LoVo (cell line): ENCODE measurements at places on chromosomes 7 and 10.

DNA sequence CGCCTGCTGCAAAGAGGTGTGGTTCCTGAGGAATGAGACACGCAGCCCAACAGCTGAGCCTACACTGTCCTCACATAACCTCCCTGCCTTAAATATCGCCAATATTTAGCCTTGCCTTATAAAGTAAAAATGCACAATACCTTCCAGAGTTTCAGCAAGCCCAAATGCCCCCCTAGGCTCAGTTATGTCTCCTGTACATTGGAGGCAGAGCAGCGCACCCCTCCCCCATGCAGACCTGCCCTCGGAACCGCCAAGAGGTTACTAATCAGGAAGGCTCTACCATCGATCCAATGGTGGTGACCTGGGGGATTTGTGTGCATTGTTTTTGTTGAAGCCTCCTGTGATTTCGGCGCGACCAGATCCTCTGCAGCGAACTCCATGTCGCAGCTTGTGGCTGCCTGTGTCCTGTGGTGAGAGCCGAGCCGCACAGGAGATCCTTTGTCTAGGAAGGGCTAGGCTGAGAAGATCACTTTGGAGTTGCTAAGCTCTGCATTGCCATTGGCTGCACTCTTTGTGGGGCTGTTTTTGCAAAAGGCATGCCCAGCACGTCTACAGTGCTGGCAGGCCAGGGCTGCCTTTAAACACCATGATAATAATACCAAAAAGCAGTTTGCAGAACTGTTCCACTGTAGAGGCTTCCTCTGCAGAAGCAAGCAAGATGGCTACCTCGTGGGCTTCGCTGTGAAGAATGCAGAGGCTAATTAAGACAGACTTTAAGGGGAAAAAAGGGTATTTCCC is 40.1 kb downstream of the TET1 start:
- peak; percentile 41 for DNase-seq

DNA sequence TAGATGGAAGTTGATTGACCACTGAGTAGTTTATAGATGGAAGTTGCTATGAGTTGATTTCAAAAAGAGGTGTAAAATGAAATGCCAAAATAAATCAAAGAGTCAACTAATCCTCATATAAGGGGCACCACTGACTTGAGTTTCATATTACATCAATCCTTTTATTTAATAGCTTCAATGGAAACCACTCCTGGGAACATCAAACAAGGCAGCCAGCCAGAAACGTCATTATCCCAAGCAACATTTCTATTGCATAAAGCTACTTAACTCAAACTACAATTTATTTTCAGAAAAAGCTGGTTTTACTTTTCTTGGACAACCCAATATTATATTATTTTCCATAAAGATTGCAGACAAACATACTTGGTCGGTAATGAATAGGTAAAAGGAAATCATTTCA is 162.1 kb downstream of the TSPAN12 start:
- DNase-seq = no peak

GRCh38 chr7:71636329-71636728 is 504.4 kb downstream of the GALNT17 start:
- DNase-seq = no peak

DNA sequence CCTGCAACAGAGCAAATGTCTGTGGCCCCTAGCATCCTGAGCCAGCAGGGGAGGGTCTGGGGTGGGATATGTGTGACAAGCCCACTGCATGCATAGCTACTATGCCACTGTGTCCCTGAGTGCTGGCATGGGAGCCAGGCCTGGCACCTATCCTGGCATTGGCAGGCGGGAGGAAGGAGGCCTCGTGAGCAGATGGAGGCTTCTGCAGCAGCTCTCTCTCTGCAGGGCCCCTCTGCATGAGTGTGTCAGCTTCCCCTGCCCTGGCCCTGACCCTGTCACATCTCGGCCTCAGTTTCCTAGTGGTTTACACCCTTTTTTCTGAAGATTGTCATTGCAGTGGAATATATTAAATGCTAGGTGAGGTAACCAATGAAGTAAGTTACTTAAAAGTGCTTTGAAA is 13.1 kb upstream of the IMPDH1 start:
- DNase-seq = no peak

DNA sequence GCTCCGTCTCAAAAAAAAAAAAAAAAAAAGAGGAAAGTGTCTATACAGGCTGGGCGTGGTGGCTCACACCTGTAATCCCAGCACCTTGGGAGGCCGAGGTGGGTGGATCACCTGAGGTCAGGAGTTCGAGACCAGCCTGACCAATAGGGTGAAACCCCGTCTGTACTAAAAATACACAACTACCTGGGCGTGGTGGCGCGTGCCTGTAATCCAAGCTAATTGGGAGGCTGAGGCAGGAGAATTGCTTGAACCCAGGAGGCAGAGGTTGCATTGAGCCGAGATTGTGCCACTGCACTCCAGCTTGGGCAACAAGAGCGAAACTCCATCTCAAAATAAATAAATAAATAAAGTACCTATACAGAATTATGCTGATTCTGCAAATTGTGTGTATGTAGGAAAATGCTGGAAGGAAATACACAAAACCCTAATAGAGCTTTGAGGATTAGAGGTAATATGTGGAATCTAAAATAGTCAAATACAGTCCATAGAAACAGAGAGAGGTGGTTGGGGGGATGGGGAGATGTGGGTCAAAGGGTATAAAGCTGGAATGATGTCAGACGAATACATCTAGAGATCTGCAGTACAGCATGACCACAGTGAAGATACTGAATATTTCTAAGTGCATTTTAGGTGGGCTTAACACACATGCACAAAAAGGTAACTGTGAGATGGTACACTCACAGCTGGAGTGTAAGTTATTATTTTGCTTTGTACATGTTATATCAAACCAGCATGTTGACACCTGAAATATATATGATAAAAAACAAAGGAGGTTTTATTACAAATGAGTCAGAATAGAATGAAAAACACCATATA is 174.5 kb upstream of the KLF14 start:
- DNase-seq = no peak

GRCh38 chr7:36736899-36737211 is 12.6 kb upstream of the AOAH start:
- no peak for DNase-seq

- DNase-seq = no peak
These were observed 89.0 kb downstream of the NKX6-2 start for GRCh38 chr10:132696728-132697577.

- no peak for DNase-seq
These were observed 336.6 kb upstream of the MEOX2 start for GRCh38 chr7:16023046-16023445.

DNA sequence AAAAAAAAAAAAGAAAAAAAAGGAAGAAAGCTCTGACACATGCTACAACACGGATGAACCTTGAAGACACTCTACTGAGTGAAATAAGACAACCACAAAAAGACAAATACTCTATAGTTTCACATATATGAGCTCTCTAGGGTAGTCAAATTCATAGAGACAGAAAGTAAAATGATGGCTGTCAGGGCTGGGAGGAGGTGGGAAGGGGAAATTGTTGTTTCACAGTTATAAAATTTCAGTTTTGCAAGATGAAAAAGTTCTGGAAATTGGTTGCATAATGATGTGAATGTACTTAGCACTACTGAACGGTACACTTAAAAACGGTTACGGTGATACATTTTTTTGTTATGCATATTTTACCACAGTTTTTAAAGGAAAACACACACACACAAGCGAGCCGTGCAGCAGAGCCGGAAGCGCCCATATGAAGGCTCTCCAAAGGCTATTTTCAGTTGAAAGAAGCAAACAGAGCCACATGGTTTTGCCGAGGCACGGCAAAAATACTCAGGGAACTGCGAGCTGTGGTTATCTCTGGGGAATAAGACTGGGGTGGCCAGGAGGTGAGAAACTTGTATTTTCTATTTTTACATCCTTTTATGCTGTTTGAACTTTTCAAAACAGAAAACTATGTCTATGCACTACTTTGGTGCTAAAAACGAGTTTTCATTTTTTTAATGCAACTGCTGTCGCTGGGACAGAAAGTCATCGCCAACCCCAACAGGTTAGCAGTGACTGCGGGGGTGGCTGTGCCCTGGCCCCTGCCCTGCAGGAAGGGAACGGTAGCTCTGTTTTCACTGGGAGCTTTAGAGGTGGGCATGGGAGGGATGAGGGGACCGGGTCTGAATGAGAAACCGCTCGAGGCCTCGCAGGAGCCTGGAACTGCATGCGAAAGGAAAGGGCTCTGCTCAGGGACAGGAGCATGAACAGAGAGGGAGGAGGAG is 132.9 kb downstream of the OAT start:
- no peak for DNase-seq

DNA sequence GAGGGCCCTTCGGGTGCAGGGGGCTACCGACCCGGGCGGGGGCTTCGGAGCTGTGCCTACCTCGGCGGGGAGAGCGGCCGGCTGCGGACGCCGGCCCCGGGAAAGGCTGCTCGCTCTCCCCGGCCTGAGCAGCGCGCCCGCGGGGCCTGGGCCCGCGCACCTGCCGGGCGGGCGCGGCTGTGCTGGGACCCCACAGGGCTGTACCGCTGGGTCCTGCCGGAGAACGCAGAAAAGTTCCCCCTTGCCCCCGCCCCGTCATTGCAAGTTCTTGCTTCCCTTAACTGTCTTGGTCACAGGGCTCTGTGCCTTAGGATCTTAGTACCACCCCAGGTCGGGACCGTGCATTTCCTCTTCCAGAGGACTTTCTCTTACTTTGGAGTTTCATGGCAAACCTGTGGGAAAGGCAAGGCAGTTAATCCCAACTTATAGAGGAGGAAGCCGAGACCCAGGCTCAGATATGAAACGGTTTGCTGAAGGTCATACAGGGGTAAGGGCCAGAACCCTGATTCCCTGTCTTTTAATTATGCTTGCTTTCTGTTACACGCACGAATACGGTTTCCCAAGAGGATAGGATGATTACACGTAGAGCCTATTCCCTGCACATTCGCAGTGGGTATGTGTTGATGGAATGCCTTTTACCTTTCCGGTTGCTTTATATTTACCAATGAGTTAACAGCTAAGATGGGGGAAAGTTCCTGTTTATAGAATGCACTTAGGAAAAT is 652 bp downstream of the PCGF5 start:
- peak; percentile 6 for DNase-seq

- no peak for DNase-seq
These were observed 121.5 kb upstream of the ZNF438 start for GRCh38 chr10:31153161-31153560.

- DNase-seq = no peak
These were observed 339.8 kb upstream of the LRRTM3 start for GRCh38 chr10:66586073-66586472.

GRCh38 chr10:47318706-47319105 is 3.5 kb upstream of the GDF2 start:
- DNase-seq = no peak

DNA sequence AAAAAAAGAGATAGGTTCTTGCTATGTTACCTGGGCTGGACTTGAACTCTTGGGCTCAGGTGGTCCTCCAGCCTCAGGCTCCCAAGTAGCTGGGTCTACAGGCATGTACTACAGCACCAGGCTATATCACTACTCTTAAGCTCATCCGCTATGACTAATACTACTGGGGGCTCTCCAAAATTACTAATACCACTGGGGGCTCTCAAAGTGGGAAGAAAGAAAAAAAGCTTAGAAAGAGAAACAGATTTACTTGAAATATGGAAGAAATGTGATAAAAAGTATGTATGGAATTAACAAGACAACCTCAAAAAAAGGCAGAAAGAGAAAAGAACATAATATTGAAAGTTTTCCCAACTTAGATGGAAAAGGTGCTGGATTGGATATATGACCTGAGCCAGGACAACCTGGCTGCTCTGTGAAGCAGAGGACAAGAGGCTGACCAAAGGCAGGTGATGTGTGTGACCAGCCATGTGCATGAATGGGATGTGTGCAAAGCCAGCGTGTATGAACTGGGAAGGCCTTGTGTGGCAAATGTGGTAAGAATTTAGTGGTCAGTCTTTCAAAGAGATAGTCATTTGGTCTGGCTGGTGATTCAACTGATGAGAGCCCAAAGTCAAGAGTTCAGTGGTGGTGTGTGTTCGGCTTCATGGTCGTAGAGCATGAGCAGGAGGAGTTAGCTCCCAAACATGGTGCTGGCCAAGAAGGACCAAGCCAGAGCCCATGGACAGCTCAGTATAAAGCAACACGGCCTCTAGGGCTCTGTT is 232.4 kb upstream of the KLF14 start:
- no peak for DNase-seq

DNA sequence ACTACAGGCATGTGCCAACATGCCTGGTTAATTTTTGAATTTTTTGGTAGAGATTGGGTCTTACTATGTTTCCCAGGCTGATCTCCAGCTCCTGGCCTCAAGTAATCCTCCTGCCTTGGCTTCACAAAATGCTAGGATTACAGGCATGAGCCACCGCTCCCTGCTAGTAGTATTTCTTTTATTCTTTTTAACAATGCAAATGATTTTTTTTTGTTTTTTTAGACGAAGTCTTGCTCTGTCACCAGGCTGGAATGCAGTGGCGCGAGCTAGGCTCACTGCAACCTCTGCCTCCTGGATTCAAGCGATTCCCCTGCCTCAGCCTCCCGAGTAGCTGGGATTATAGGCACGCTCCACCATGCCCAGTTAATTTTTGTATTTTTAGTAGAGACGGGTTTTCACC is 58.1 kb downstream of the SVIL start:
- DNase-seq = no peak

GRCh38 chr7:133109816-133110215 is 27.9 kb upstream of the CHCHD3 start:
- DNase-seq = no peak

DNA sequence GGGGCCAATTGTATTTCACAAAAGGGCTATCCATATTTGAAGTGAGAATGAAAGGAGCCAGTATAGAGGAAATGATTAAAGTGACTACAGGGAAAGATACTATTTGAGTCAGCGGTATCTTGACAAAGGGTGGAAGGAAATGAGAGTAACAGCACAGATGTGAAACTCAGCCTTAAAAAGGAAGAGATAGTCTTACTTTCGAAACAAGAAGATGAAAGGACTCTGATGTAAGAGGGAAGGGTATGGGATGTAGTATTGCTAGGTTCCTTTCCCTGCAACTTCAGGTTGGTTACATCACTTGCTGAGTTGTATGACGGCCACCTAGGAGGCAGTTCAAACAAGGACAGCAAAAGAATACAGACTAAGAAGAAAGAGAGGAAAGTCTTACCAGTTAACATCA is 13.7 kb downstream of the CISD1 start:
- no peak for DNase-seq

GRCh38 chr7:150585199-150585598 is 18.0 kb downstream of the GIMAP4 start:
- DNase-seq = no peak

GRCh38 chr7:36283181-36283580 is 106.5 kb upstream of the ANLN start:
- DNase-seq = no peak

DNA sequence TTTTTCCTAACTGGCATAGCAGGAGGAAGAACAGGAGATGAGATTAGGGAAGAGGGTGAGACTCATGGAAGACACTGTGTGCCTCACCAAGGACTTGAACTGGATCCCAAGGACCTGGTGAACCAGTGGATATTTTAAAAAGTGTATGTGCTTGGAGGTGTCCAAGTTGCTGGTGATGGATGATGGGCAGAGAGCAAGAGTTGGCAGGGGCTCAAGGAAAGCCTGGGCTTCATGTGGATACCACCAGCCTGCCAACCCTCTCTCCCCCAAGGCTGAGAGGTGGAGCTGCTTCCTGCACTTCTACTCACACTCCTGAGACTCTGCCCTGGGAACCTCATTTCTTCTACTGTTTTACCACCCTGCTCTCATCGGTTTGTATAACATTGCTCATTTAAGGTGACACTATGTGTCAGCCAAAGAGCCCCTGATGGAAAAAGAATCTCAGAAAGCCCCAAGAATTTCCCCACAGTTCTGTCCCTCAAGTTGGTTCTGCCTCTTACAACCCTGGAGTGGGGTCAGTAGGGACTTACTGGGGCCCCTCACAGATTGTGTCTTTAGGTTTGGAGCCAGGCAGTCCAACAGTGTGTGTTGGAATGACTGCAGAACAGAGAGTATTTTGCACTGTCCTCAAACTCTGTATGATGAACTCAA is 56.2 kb upstream of the PDCD4 start:
- no peak for DNase-seq
